RWPE2 (cell line): ENCODE measurements at places on chromosomes 6 and 20.
A peak's percentile ranks its signal among the peaks of the same experiment; 100 is the strongest.

- no peak for DNase-seq
- peak overlapping the region; percentile 10 for H3K4me3 ChIP-seq
- peaks cover 43% of the 10 kb centered on the region for H3K36me3 ChIP-seq
- H3K27ac ChIP-seq = peak overlapping the region; percentile 99
- no peaks in the 10 kb centered on the region for H3K27me3 ChIP-seq
- peaks cover 96% of the 10 kb centered on the region for H3K4me1 ChIP-seq
Measured at GRCh38 chr20:47355489-47356219, 845 bp downstream of the ZMYND8 start.

DNA sequence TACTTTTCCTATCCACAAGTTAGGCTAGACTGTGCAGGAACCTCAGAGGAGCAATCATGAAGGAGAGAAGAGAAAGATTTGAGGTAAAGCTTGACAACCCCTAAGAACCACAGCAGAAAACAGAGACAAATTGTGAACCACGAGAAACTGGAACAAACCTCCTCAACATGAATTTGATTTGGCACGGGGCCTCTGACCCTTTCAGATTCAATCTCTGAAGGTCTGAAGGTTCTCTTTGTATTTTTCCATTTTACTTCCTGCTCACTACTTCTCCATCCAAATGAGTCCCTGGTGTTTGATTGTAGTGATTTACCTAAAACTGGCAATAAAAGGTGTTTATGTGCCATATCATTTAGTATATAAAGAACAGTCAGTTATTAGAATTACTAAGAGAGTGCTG, 126.1 kb upstream of the STXBP5 start:
- no peak overlapping the region for H3K4me3 ChIP-seq
- H3K27ac ChIP-seq = no peak overlapping the region
- DNase-seq = no peak
- H3K27me3 ChIP-seq = no peaks in the 10 kb centered on the region

GRCh38 chr6:154986787-154987235, 8.3 kb upstream of the TIAM2 start:
- H3K27me3 ChIP-seq = no peaks in the 10 kb centered on the region
- H3K4me3 ChIP-seq = no peak overlapping the region
- DNase-seq = no peak
- no peak overlapping the region for H3K27ac ChIP-seq

- peaks cover 18% of the 10 kb centered on the region for H3K4me1 ChIP-seq
- DNase-seq = no peak
- H3K4me3 ChIP-seq = no peak overlapping the region
- peak overlapping the region; percentile 83 for H3K27ac ChIP-seq
- H3K27me3 ChIP-seq = no peaks in the 10 kb centered on the region
- H3K36me3 ChIP-seq = peaks cover 38% of the 10 kb centered on the region
Measured at GRCh38 chr6:33786736-33787135, 2.2 kb downstream of the LEMD2 start.

DNA sequence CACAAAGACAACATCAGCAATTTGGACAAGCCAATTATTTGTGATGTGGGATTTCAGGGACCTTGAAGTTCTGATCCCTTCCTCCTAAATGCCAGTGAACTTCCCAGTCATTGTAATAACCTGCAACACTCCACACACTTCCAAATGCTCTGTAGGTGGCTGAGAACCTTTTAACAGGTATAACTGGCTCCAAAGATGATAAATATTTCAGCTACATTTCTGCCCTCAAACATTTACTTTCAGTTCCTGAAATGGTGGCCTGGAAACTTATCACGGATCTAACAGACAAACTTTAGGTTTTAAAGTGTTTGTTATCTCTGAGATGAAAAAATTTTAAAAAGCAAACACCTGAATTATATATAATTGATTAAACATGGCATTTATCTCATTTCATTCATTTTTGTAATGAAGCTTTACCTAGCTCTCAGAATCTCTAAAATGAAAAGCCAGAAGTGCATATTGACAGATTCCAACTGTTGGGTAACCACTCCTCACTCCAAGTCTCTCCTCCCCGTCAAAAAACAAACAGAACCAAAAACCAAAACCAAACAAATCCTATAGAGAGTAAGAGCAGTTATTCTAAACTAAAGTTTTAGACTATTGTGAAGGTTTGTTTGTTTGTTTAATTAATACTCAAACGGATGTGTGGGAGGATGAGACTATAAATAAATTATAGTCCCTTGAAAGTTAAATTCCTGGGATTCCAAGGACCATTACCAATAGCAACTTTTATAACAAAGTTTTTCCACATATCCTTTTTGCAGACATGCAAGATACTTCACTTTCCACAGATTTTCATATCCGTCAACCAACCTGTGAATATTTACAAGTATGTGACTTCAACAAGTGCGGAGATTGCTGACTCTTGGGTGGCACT, 12.4 kb upstream of the KIAA0408 start:
- H3K4me3 ChIP-seq = no peak overlapping the region
- no peaks in the 10 kb centered on the region for H3K36me3 ChIP-seq
- H3K27me3 ChIP-seq = no peaks in the 10 kb centered on the region
- DNase-seq = no peak
- H3K27ac ChIP-seq = no peak overlapping the region
- H3K4me1 ChIP-seq = no peaks in the 10 kb centered on the region

- H3K4me1 ChIP-seq = peaks cover 43% of the 10 kb centered on the region
- no peaks in the 10 kb centered on the region for H3K27me3 ChIP-seq
- DNase-seq = no peak
- peak overlapping the region; percentile 95 for H3K4me3 ChIP-seq
- H3K27ac ChIP-seq = peak overlapping the region; percentile 94
Measured at GRCh38 chr6:159969921-159970320, 1.0 kb downstream of the IGF2R start.

DNA sequence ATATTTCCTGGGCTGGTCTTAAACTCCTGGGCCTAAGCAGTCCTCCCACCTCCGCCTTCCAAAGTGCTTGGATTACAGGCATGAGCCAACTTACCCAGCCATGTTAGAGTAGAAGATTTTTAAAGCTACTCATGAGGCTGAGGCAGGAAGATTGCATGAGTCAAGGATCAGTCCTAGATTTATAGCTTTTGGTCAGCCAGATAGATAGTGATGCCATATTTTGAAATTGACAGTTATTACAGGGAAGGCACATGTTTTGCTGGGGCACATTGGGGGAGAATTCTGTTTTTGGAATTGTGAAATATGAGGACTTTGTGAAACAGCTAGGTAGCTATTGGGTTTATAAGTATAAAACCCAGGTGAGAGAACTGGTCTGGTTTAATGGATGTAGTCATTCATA, 40.9 kb downstream of the DOP1A start:
- H3K27me3 ChIP-seq = no peaks in the 10 kb centered on the region
- H3K36me3 ChIP-seq = peaks cover 38% of the 10 kb centered on the region
- H3K27ac ChIP-seq = no peak overlapping the region

DNA sequence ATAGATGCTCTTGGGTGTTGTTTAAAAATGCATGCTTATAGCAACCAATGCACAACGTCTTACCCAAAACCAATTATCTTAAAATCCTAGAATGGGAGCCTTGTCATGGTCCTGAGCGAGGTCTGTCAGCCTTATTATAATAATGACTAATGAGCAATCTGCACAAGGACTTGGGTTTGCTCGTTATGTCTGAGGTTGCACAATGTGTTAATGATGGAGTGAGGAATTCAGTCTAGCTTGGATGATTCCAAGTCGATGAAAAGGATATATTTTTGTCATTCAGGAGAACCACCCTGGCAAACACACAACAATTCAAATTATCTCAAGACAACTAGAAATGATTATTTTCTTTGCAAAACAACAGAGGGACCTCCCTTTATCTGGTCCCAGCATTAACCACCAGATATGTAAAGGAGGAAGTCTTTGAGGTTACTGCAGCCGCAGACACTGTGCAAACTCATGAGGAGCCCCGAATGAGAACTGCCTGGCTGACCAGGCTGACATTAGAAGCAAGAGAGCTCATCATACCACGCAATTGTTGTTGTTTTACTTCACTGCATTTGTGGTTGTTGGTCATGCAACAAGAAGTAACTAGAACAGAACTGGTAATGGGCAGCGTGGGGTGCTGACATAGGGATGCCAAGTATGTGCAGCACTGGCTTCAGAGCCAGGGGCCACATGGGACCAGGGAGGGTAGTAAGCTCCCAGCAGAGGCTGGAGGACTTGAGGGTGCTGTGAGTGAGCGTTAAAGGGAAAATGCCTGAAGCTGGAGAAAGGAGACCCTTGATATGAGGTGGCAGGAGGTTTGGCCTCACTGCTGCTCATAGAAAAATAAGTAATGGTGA, 488.3 kb downstream of the CDH26 start:
- H3K36me3 ChIP-seq = no peaks in the 10 kb centered on the region
- H3K4me1 ChIP-seq = no peaks in the 10 kb centered on the region
- H3K27ac ChIP-seq = no peak overlapping the region
- H3K4me3 ChIP-seq = no peak overlapping the region
- no peak for DNase-seq

DNA sequence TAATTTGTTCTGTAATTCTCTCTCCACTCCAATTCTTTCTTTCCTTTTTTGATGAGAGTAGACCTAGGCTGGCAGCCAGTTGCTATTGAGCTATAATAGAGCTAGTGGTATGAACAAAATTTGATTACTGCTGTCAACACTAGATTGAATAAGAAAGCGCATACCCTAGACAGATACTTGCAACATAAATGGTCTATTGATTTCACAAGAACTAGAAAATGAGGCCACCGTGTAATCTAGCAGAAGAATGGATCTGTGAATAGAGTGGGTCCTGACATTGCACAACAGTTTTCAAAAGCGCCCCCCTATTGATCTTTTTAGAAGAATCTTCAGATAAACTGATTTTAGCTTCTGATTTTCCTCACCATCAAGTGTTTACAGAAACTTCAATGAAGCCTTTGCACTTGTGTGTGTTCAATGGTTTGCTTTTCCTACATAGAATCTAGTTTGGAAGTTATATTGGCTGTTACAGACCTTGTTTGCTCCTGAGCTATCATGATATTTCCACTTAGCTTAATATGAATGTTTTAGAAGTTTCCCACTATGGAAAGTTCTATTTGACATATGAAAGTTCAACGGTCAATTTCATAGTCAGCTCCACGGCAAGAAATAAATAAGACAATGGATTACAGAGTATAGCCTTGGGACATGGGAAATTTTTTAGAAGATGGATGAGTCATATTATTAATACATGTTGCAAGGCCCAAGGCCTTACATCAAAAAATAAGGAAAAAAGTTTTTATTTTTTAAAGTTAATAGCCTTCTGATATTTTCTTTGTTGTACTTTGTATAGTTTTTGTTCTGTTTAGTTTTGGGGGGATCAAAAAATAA, 55.6 kb downstream of the UTRN start:
- no peaks in the 10 kb centered on the region for H3K27me3 ChIP-seq
- no peaks in the 10 kb centered on the region for H3K36me3 ChIP-seq
- H3K4me3 ChIP-seq = no peak overlapping the region
- peaks cover 40% of the 10 kb centered on the region for H3K4me1 ChIP-seq
- H3K27ac ChIP-seq = peak overlapping the region; percentile 26

- no peak overlapping the region for H3K4me3 ChIP-seq
- H3K27me3 ChIP-seq = no peaks in the 10 kb centered on the region
- H3K27ac ChIP-seq = no peak overlapping the region
- H3K4me1 ChIP-seq = no peaks in the 10 kb centered on the region
- no peak for DNase-seq
- H3K36me3 ChIP-seq = no peaks in the 10 kb centered on the region
Measured at GRCh38 chr6:167323111-167323510, 1.8 kb upstream of the TTLL2 start.

- H3K27ac ChIP-seq = no peak overlapping the region
- no peaks in the 10 kb centered on the region for H3K27me3 ChIP-seq
- H3K36me3 ChIP-seq = peaks cover 10% of the 10 kb centered on the region
- DNase-seq = peak; percentile 90
Measured at GRCh38 chr6:166515072-166515810, 71.2 kb downstream of the RAMACL start.

DNA sequence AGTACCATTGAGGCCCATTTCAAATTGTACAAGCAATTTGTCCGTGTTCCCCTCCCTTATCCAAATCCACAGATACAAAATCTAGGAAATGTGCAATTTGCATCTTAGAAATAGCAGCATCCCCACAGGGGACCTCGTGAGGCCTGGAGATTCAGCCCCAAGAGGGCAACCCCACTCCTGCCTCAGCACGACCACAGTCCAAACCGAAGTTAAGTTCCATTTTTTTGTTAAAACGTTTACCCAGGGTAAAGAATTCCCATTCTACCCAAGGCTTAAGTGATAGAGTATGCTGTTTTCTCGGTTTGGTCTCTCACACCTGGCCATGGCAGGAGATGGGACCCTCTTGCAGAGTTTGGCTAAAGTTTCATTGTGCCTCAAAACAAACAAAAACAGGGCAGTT, 41.2 kb downstream of the PLCG1 start:
- no peaks in the 10 kb centered on the region for H3K27me3 ChIP-seq
- H3K4me3 ChIP-seq = no peak overlapping the region
- H3K36me3 ChIP-seq = peaks cover 57% of the 10 kb centered on the region
- H3K27ac ChIP-seq = peak overlapping the region; percentile 81

GRCh38 chr6:98717322-98717877, 117.0 kb upstream of the POU3F2 start:
- DNase-seq = no peak
- H3K27me3 ChIP-seq = peaks cover 13% of the 10 kb centered on the region
- no peak overlapping the region for H3K27ac ChIP-seq
- H3K4me3 ChIP-seq = no peak overlapping the region
- H3K36me3 ChIP-seq = no peaks in the 10 kb centered on the region

GRCh38 chr6:21992178-21992967, 304.5 kb downstream of the PRL start:
- DNase-seq = no peak
- no peaks in the 10 kb centered on the region for H3K36me3 ChIP-seq
- no peaks in the 10 kb centered on the region for H3K27me3 ChIP-seq
- no peak overlapping the region for H3K27ac ChIP-seq
- no peak overlapping the region for H3K4me3 ChIP-seq

DNA sequence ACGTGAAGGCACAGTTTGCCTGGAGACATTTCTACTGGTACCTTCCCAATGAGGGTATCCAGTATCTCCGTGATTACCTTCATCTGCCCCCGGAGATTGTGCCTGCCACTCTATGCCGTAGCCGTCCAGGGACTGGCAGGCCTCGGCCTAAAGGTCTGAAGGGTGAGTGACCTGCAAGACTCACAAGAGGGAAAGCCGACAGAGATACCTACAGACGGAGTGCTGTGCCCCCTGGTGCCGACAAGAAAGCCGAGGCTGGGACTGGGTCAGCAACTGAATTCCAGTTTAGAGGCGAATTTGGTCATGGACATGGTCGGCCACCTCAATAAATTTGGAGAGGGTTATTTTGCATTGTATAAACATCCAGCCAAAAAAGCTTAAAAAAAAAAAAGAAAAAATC, 420.3 kb upstream of the FLRT3 start:
- H3K36me3 ChIP-seq = no peaks in the 10 kb centered on the region
- H3K4me3 ChIP-seq = no peak overlapping the region
- H3K27me3 ChIP-seq = no peaks in the 10 kb centered on the region
- no peaks in the 10 kb centered on the region for H3K4me1 ChIP-seq

- H3K4me1 ChIP-seq = peaks cover 12% of the 10 kb centered on the region
- DNase-seq = peak; percentile 71
- no peak overlapping the region for H3K4me3 ChIP-seq
Measured at GRCh38 chr20:37544386-37544785, 16.7 kb upstream of the BLCAP start.
